ENCODE measurements at places on chromosomes 1 and 21. TPM values are rescaled to one million over a fixed set of nuclear protein-coding genes. Genes with fewer than 3 reads are reported as not detected.

DNA sequence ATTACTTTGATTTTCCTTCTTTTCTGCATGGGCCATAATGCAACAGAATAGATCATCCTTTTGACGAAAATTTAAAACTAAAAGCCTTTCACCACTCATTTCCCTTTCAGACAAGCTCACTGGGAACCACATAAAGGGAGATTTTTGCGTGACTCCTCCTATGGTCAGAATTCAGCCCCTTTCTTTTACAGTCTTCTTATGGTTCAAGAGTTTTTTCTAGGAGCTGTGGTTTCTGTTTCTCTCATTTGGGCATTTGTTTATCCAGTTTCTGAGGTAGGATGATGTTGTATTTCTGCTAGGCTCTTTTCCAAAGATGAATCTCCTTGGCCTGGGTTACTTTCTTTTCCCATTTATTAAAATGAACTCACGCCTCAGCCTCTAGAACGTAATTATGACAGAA is 16.9 kb downstream of the RGS1 start:
- no peaks in the 10 kb centered on the region for H3K27me3 ChIP-seq
- H3K36me3 ChIP-seq = no peaks in the 10 kb centered on the region
- no peaks in the 10 kb centered on the region for H3K4me1 ChIP-seq
- peak overlapping the region; percentile 79 for H3K27ac ChIP-seq
- no peak overlapping the region for H3K4me3 ChIP-seq

DNA sequence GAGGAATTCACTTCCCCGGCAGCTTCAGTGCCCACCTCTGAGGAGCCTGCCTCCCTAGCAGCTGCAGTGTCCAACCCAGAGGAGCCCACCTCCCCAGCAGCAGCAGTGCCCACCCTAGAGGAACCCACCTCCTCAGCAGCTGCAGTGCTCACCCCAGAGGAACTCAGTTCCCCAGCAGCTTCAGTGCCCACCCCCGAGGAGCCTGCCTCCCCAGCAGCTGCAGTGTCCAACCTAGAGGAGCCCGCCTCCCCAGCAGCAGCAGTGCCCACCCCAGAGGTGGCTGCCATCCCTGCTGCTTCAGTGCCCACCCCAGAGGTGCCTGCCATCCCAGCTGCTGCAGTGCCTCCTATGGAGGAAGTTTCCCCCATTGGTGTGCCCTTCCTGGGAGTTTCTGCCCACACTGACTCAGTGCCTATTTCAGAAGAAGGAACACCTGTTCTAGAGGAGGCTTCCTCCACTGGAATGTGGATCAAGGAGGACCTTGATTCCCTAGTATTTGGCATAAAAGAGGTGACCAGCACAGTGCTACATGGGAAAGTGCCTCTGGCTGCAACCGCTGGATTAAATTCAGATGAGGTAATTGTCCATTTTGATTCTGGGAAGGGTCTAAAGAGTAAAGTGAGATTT is 77.4 kb upstream of the BMP8A start:
- peak overlapping the region; percentile 3 for H3K4me3 ChIP-seq
- no peaks in the 10 kb centered on the region for H3K27me3 ChIP-seq
- peaks cover 46% of the 10 kb centered on the region for H3K4me1 ChIP-seq
- DNase-seq = no peak
- H3K36me3 ChIP-seq = peaks cover 29% of the 10 kb centered on the region

GRCh38 chr1:182984621-182985020 is 31.7 kb upstream of the SHCBP1L start:
- no peaks in the 10 kb centered on the region for H3K27me3 ChIP-seq
- no peak overlapping the region for H3K4me3 ChIP-seq
- DNase-seq = no peak
- H3K4me1 ChIP-seq = no peaks in the 10 kb centered on the region
- no peak overlapping the region for H3K27ac ChIP-seq

DNA sequence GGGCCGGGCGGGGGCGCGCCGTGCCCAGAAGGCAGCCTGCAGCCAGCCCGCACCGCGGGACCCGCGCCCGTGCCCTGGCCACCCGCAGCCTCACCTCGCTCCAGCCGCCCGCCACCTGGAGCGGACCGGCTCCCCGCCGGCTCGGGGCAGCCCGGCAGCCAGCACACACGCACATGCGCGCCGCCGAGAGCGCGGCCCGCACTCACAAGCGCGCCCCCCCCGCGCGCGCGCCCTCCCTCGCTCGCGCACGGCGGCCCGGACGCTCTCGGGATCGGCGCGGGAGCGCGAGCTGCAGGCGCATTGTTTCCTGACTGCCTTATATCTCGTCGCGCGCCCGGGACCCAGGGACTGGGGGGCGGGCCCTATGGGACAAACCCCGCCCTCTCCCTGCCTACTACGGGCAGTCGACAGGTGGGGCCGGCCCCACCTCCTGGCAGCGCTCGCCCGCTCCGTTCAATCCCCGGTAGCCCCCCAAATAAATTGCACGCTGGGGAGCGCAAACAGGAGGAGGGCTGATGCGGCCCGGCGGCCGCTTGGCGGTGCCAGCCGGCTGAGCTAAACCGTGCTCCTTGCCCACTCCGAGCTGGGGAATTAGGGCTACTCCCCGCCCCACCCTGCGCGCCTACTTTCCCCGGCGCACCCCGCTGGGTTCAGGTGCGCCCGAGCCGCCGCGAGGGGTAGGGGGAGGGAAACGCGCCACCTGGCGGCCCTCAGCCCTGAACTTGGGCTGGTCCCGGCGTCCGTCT is at the start of gene MYCL:
Gene MYCL, minus strand, starts transcription at position 204 of the 746 bp plus-strand sequence. CDS start 483 bp downstream, outside the sequence.
- H3K36me3 ChIP-seq = no peaks in the 10 kb centered on the region
- no peak within 1 kb of the TSS for H3K27ac ChIP-seq
- peaks cover 21% of the 10 kb centered on the region for H3K27me3 ChIP-seq
- peak; percentile 83 for DNase-seq
- peak within 1 kb of the TSS; percentile 67 for H3K4me3 ChIP-seq
- peaks cover 19% of the 10 kb centered on the region for H3K4me1 ChIP-seq

GRCh38 chr1:200437556-200438203 is 27.8 kb upstream of the ZNF281 start:
- no peak for DNase-seq
- H3K27me3 ChIP-seq = no peaks in the 10 kb centered on the region
- H3K27ac ChIP-seq = no peak overlapping the region
- H3K36me3 ChIP-seq = no peaks in the 10 kb centered on the region
- no peaks in the 10 kb centered on the region for H3K4me1 ChIP-seq
- no peak overlapping the region for H3K4me3 ChIP-seq

DNA sequence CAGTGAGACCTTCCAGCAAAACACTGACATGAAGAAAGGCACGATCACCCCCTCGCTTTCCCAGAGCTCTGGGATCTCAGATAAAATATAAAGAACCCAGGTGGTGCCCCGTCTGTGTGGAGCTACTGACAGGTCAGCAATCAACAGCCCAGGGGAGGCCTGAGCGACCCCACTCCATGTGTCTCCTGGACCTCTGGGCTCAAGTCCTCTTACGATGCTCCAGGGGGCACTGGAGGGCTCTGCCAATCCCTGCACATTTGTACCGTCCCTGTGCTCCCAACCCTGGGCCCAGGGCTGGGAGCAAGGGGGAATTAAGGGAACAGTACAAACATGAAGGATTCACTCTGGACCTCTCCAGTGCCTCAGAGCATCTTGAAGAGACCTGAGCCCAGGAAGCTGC is 12.5 kb downstream of the S100A7A start:
- H3K27me3 ChIP-seq = peaks cover 9% of the 10 kb centered on the region
- H3K27ac ChIP-seq = no peak overlapping the region
- H3K4me1 ChIP-seq = no peaks in the 10 kb centered on the region
- H3K4me3 ChIP-seq = no peak overlapping the region
- H3K36me3 ChIP-seq = no peaks in the 10 kb centered on the region
- DNase-seq = no peak

DNA sequence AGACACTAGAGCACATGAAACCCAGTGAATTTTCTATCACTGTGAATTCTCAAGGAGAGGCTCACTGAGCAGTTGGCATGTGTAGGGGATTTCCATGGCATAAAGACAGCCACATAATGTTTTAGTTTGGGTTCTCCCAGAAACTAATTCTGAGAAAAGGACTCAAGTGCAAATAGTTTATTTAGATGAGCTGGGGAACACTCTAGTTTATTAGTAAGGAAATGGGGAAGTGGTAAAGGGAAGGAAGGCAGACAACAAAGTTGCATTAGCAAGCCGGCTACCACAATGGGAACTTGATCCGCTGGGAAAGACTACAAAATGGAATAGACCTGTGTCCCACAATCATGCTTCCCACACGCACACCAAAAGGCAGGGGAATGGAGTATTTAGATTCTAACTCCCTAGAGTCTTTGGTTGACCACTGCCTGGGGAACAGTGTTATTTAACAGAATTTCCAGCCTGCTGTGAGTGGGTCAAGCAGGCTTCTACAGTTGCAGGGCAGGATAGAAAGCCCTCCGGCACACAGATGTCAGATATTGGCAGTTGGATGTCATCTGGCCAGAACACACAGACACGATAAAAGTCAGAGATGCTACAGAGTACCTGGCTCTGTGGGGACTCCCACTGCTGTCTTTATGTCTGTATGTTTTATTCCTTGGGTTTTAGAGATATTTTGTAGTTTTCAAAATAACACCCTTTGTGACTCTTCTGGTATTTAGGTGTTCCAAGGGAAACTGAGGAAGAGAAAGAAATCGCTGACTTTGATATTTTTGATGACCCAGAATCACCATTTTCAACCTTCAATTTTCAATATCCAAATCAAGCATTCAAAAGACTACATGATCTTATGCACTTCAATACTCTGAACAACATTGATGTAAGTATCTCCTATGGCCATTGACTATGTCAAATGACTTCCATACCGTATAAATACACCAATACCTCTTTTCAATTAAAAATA is 150.1 kb downstream of the PLA2G4A start:
- H3K27ac ChIP-seq = peak overlapping the region; percentile 63

- no peaks in the 10 kb centered on the region for H3K36me3 ChIP-seq
- no peaks in the 10 kb centered on the region for H3K27me3 ChIP-seq
- H3K27ac ChIP-seq = no peak overlapping the region
- H3K4me3 ChIP-seq = peak overlapping the region; percentile 10
- peaks cover 22% of the 10 kb centered on the region for H3K4me1 ChIP-seq
These were observed 17.2 kb downstream of the PKN2 start for GRCh38 chr1:88701275-88701674.

DNA sequence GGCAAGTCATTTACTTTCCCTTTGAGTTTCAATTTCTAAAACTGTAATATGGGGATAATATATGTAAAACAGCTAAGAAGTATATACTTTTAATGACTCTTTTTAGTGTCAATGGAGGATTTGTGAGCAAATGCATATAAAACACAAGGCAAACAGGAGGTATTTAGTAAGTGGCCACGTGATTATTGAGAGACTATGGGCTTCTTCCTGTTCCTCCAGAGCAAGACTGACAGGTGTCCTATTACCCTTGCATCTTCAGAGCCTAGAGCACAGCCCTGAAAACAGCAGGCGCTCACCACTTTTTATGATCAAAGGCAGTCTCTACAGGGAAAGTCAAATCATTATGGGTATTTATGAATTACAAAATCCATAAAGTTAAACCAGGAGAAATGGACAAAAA is 941 bp upstream of the ROR1 start:
- no peak for DNase-seq
- no peaks in the 10 kb centered on the region for H3K27me3 ChIP-seq
- H3K4me3 ChIP-seq = no peak overlapping the region
- no peaks in the 10 kb centered on the region for H3K36me3 ChIP-seq
- no peaks in the 10 kb centered on the region for H3K4me1 ChIP-seq
- peak overlapping the region; percentile 94 for H3K27ac ChIP-seq

DNA sequence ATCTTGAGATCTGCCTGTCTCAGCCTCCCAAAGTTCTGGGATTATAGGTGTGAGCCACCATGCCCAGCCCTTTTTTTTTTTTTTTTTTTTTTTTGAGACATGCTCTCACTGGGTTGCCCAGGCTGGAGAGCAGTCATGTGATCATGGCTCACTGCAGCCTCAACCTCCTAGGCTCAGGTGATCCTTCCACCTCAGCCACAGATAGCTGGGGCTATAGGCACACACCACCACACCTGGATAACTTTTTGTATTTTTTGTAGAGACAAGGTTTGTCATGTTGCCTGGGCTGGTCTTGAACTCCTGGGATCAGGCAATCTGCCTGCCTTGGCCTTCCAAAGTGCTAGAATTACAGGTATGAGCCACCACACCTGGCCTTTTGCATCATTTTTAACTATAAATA is 17.7 kb upstream of the PRRC2C start:
- H3K27me3 ChIP-seq = no peaks in the 10 kb centered on the region
- peaks cover 10% of the 10 kb centered on the region for H3K4me1 ChIP-seq
- H3K4me3 ChIP-seq = no peak overlapping the region

DNA sequence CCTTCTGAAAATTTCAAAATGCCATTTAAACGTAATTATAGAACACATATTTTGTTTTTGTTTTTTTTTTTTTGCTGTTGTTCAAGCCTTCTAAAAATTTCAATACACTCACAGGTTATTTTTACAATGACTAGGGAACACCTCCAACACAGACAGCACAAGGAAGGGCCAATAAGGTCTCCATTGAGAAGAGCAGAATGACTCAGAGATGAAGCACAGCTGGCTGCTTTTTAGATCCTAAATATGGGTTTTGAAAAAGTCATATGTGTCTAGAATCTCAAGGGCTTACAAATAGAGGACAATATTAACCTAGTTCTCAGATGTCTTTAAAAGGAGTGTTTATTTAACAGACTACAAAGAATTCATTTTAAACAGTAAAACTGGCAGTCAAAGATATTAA is 104.6 kb downstream of the NEGR1 start:
- no peak for DNase-seq
- H3K4me3 ChIP-seq = no peak overlapping the region
- H3K27ac ChIP-seq = no peak overlapping the region
- no peaks in the 10 kb centered on the region for H3K4me1 ChIP-seq
- no peaks in the 10 kb centered on the region for H3K27me3 ChIP-seq
- H3K36me3 ChIP-seq = no peaks in the 10 kb centered on the region

DNA sequence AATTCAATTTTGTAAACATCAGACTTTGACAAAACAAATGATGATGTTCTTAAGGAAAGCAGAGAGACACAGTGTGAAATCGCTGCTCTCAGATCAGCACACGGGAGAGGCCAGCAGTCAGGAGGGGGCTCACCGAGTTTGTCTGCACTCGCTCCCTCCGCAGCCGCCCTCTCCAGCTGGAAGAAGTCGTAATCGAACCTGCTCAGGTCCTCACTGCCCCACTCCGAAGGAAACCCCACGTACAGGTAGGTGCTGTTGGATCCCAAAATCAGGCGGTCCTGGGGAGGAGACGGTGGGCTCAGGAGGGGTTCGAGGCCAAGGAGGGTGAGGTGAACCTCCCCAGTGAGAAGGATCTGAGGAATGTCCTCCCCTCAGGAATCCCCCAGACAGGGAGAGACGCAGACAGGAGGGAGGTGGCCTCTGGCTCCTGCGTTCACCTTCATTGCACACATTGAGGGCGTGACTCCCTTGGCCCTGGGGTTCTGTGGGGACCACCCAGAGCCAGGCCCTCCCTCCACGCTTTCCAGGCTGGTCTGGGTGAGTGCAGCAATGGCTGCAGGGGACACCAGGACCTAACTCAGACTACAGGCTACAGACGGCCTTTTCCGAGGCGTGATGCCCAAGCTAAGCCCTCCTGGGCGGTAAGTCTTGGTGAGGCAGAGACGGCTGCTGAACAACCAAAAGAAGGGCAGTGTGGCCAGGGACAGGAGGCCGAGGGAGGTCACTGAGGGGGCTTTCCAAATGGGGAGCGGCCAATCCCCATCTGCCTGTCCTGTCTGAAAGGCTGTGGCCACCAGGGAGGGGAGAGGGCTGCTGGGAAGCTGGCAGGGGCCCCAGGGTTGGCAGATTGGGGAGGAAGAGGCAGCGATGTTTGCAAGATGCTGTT is 65.5 kb downstream of the SCCPDH start:
- H3K4me1 ChIP-seq = peaks cover 14% of the 10 kb centered on the region
- peak overlapping the region; percentile 40 for H3K4me3 ChIP-seq

SPSB1 gene
- total RNA-seq = 8.5 TPM

REG4 gene
- not detected for total RNA-seq

NCF2 gene
- total RNA-seq = 51.2 TPM

KDM5B gene
- total RNA-seq = 16.2 TPM

CD5L gene
- total RNA-seq = 0.77 TPM

FRRS1 gene
- total RNA-seq = 9.3 TPM

UTS2 gene
- total RNA-seq = not detected

LYSMD1 gene
- total RNA-seq = 13.0 TPM

TSPAN1 gene
- total RNA-seq = 1.1 TPM

RNU1-4 gene
- total RNA-seq = 1,097 TPM

SLAMF8 gene
- total RNA-seq = 1.5 TPM
